Stimulated activated CD4-positive, alpha-beta T cell treated with anti-CD3 and anti-CD28 coated beads, Interleukin-2, amount 100 ng/mL, for 24 hours (primary cell): ENCODE measurements at places on chromosomes 1 and 21.

GRCh38 chr1:208145167-208145566, 99.0 kb downstream of the PLXNA2 start:
- no peak for DNase-seq

DNA sequence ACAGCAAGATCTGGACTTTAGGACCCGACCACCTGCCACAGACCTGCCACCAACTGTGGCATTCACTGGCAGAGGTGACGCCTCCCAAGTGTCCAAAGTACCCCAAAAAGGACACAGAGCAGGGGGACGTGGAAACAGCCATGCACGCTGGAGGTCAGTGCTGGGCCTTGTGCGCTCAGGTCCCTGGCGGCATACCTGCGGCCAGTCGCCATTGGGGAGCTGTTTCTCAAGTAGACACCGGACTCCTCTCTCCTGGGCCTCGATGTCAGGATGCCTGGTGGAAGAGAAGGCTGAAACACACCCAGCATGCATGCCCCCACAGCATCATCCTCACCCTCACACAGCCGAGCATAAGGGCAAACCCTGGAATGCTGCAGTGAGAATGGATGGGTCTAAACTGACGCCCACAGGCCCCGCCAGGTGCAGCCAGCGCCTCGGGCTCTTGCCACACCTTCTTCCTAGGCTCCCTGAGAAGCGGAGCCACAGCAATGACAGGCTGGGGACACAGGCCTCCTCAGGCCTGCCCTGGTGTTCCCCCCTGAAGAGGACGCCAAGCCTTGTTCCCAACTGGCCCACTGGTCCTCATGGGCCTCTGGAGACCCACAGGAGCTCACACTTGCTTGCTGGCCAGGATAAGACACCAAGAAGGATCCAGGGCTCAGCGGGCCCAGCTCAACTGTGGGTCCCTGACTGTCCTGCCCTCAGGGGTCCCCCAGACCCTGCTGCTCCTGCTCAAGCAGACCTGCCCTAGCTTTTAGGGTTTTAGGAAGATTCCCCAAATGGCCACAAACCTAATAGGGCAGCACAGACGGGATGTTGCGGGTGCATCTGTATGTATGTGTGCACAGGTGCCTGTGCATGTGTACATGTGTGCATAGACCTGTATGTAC, 7.7 kb upstream of the SPATC1L start:
- DNase-seq: no peak

- DNase-seq: no peak
These were observed 28.4 kb downstream of the AGO3 start for GRCh38 chr1:35959304-35959703.

GRCh38 chr1:108670131-108670773, 9.4 kb upstream of the HENMT1 start:
- no peak for DNase-seq

- DNase-seq: no peak
These were observed 10.4 kb downstream of the PGLYRP4 start for GRCh38 chr1:153337980-153338853.

DNA sequence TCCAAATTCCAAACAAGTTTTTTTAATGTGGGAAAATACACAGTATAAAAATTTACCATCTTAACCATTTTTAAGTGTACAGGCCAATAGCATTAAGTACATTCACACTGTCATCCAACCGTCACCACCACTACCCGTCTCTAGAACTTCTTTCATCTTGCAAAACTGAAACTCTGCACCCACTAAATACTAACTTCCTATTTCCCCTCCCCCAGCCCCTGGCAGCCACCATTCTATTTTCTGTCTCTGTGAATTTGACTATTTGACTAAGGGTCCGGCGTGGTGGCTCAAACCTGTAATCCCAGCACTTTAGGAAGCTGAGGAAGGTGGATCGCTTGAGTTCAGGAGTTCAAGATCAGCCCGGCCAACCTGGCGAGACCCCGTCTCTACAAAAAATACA, 36.1 kb downstream of the CLSTN1 start:
- peak; percentile 53 for DNase-seq

- no peak for DNase-seq
These were observed 192.9 kb upstream of the GALNT2 start for GRCh38 chr1:229874136-229874535.

DNA sequence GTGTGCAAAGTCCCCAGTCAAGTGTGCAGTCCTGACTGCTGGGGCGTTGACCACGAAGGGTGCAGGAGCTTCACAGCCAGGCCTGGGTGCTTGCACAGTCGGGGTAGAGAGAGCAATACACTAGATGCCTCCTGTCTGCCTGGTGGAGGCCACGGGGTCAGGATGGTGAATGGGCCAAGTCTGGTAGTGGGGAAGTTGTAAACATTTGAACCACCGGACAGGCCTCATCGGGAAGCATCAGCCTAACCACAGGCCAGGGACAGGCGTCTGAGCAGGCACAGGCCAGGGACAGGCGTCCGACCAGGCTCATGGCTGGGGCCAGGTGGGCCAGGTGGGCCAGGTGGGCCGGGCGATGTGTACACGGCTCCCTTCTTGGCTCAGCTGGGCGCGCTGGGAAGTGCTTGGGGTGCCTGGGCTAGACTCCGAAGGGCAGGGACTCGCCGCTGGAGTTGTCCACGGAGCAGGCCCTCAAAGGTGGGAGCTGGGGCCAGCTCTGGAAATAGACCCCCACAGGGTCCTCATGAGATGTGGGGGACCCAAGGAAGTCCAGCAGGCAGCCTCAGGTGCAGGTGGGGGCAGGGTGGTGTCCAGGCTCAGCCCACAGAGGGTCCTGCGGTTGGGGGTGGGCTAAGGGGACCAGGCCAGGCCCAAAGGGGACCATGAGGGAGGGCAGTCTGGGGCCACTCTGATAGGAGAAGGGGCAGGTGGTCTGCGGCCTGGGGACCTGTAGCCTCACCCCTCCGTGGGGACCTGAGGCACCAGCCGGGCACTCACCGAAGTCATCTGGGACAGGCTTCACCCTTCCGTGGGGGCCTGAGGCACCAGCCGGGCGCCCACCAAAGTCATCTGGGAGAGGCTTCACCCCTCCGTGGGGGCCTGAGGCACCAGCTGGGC, 15.0 kb downstream of the COL6A1 start:
- no peak for DNase-seq

GRCh38 chr1:219076326-219076937, 97.2 kb upstream of the LYPLAL1 start:
- DNase-seq: no peak

- DNase-seq: no peak
These were observed 135.4 kb upstream of the BACE2 start for GRCh38 chr21:41032541-41032940.

- peak; percentile 81 for DNase-seq
These were observed 3.2 kb downstream of the GPR3 start for GRCh38 chr1:27395441-27396195.

- no peak for DNase-seq
These were observed 23.8 kb downstream of the CD244 start for GRCh38 chr1:160838888-160839287.

GRCh38 chr1:184035719-184036516, 1.6 kb downstream of the COLGALT2 start:
- no peak for DNase-seq

DNA sequence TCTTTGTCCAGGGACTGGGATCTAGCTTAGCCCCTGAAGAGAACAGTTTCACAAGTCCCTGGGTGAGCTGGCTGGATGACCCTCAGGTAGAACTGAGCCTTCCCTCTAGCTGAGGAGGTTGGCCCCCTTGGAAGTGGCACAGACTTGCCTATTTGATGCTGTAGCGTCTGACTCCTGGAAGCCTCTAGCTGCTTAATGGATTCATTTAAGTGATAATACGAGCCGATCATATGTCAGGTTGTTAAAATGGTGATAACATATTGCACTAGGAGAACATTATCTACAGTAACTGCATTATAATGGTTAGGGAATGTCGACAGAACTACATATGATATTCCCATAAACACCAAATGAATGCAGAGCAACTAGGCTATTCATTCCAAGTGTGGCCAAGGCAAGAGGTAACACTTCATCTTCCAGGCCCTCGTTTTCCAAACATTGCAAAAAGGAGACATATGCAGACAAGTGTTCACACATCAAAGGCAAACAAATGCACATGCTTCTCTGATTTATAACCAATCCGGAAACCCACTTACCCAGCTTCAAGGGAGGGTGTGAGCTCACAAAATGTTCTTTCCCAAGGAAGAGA, 340.1 kb upstream of the PLXNA2 start:
- DNase-seq: no peak

- no peak for DNase-seq
These were observed 112.8 kb upstream of the ADAMTS5 start for GRCh38 chr21:27079636-27080240.

- DNase-seq: no peak
These were observed 12.5 kb downstream of the DNAJC6 start for GRCh38 chr1:65321879-65322278.

DNA sequence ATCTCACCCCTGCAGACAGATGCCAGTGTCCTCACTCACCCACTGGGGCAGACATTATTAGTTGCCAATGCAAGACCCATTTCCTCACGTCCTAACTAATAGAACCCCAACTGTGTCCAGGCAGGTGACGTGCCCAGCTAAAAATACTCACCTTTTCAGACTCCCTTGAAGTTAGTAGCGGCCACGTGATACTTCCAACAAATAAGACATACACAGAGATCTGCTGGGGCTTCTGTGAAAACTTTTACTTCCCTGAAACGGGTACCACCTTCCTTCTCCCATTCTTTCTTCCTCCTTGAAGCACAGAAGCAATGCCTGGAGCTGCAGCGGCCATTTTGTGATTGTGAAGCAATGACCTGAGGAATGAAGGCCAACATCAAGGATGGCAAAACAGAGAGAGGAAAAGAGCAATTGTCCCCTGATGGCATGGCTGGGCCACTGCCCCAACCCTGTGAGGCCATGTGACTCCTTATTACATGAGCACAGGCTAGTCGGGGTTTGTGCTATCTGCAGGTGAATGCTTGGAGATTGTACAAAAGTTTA, 74.4 kb upstream of the TMPRSS2 start:
- no peak for DNase-seq
